ENCODE measurements at places on chromosomes 11 and 22. TPM values are rescaled to one million over a fixed set of nuclear protein-coding genes. Genes with fewer than 3 reads are reported as not detected.

Gene C22orf31
- not detected for total RNA-seq

Gene C11orf42
- total RNA-seq, result not detected

Gene PHLDA2
- total RNA-seq, result 81.8 TPM

Gene WT1
- total RNA-seq, result 5.5 TPM

Gene PNPLA5
- total RNA-seq, result 0.06 TPM

Gene NRXN2
- total RNA-seq, result 0.28 TPM

Gene LRRC32
- total RNA-seq, result 0.22 TPM

Gene SMC1B
- total RNA-seq, result 0.03 TPM

Gene CRYBB2
- not detected for total RNA-seq

Gene MEI1
- total RNA-seq, result not detected

Gene MORC2
- total RNA-seq, result 14.2 TPM

Gene BEST1
- total RNA-seq, result 4.6 TPM

Gene TECTA
- 0.08 TPM for total RNA-seq

Gene SYT7
- total RNA-seq, result 0.93 TPM

Gene CYB5R3
- total RNA-seq, result 96.2 TPM

Gene OMP
- not detected for total RNA-seq

Gene EXPH5
- 0.05 TPM for total RNA-seq

Gene MMP7
- 23.4 TPM for total RNA-seq

Gene MAPK11
- 8.4 TPM for total RNA-seq
